ENCODE measurements at places on chromosomes 4 and X.

DNA sequence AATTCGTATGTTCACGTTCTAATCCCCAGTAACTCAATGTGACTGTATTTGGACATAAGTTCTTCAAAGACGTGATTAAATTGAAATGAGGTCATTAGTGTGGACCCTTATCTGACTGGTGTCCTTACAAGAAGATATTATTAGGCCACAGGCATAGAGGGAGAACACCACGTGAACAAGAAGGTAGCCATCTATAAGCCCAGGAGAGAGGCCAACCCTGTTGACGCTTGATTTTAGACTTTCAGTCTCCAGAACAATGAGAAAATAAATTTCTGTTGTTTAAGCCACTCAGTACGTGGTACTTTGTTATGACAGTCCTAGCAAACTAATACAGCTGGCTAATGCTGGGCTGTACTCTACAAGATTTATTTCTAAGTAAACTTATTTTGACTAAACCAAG lies 1.5 kb upstream of the EIF1AX start:
- no peak for DNase-seq

DNA sequence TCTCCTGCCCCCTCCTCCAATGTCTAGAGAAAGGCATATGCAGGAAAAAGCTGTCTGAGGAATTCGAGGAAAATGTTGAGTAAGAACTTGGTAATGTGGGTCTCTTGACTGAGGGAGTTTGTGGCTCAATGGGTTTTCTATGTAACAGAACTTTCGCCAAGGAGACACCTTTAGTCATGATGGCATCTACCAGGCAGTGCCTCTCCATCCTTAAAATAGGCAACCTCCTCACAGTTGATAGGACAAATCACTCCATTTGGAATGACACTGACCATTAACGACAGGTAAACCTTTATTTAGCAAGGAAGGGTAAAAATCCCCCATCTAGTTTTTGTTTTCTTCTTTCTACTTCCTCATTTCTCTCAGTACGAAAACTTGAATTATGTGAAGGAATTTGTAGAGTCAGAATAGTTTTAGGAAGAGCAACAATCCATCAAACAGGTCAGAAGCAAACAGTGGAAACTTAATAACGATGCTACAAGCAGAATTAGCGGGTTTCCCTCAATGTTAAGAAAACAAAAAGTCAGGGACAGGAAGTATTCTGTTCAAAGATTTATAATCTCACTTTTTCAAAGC lies 2.7 kb downstream of the GSX2 start:
- no peak for DNase-seq

GRCh38 chrX:150084496-150085229 lies 146.4 kb upstream of the EOLA2 start:
- no peak for DNase-seq

GRCh38 chrX:140433582-140433981 lies 71.3 kb downstream of the SOX3 start:
- no peak for DNase-seq

DNA sequence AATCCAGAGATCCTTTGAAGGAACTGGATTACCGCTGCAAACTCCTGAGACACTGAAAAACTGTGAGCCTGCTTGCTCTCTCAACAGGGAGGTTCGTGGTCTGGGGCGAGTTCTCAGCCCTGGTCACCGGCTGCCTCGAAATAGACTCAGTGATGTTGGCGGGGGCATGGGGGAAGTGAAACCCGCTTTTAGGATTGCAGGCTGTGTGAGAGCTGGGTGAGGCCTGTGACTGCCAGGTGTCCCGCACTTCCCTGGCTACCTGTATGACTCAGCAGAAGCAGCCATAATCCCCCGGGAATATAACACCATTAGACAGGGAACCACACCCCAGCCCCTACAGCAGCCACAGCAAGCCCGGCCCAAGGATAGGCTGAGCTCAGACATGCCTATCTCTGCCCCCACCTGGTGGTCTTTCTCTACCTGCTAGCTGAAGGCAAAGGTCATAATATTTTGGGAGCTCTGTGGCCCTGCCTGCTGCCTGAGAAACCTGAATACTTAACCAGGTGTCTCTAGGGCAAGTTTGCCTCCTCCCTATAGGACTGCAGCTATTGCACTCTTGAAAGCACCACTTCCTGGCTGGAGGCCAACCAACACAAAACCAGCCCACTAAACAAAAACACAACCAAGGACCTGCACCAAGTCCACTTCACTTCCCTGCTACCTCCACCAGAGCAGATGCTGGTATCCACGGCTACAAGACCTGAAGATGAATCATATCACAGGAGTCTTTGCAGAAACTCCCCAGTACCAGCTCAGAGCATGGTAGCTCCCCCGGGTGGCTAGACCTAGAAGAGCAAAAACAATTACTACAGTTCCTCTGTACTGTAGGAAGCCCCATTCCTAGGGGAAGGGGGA lies 202.0 kb downstream of the RRAGB start:
- DNase-seq, result no peak

DNA sequence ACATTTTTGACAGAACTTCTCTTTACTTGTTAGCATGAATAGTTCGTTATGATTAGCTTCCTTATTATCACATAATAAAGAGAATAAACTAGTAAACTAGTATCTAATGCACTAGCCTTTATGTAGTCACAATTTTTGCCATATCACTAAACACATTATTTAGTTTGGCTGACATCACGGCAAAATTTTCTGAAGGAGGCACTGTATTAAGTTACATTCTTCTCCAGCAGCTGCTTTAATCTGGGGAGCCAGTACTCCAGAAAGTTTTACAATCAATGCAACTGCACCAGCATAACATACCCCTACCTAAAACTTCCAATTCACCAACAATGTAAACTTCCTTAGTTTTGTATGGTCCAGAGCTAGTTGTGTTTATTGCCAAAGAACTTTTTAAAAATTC lies 87.8 kb downstream of the FIP1L1 start:
- DNase-seq, result no peak

GRCh38 chr4:23937173-23937572 lies 47.3 kb upstream of the PPARGC1A start:
- DNase-seq, result no peak

GRCh38 chrX:154734061-154734781 lies 16.7 kb downstream of the GAB3 start:
- no peak for DNase-seq

DNA sequence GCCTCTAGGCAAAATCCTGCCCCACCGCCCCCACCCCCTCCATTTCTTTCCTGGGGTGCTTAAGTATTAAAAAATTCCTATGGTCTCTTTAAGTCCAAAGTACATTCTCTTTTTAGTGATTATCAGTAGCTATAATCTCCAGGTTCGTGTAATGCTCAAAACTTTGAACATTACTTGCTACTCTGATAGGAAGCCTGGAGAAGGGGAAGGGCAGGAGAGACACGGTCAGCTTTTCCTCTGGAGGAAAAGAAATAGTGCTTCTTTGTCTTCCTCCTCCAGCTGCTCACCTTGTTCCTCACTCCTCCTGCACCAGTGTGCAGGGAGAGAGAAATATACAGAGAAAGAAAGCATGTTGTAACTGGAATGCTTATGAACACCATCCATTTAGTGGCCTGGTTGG lies 80.4 kb downstream of the PPP1R2C start:
- DNase-seq, result no peak

GRCh38 chr4:60588556-60588955 lies 611.6 kb upstream of the ADGRL3 start:
- DNase-seq, result no peak

GRCh38 chr4:102061133-102061532 lies 270.6 kb downstream of the BANK1 start:
- no peak for DNase-seq

DNA sequence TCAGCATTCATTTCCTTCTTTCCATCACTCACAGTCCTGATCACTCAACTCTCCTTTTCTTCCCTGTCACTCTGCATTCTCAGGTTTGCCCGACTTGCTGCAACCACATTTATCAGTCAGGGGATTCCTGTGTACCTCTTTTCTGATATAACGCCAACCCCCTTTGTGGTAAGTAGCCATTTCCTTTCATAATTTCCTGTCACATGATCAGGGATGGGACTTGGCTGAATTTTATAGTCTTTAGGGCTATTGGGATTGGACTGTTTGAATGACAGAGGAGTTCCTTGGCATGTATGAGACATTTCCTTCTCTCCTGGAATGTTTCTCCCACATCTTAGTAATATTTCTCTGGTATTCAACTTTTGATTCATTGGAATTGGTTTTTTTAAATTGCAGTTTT lies 11.0 kb downstream of the PGM2 start:
- no peak for DNase-seq

- no peak for DNase-seq
These were observed 129.1 kb upstream of the PITX2 start for GRCh38 chr4:110751986-110752385.

DNA sequence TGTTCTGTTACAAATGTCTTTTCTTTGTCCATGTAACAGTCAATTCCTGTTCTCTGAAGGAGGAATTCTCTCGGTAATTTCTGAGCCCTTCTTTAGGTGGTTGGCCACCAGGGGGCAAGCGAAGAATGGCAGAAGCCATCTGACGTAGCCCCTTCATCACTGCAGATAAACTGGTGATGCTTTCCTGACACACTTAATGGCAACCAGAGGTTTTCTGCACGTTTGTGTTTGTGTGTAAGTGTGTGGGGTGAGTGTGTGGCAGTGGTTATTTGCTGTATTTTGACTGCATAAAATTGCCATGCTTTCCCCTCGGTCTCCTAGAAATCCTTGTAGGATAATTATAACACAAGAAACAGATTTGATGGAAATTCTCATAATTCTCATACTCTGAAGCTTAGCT lies 64.8 kb upstream of the STOX2 start:
- peak; percentile 87 for DNase-seq

GRCh38 chr4:7189066-7189465 lies 3.3 kb upstream of the SORCS2 start:
- no peak for DNase-seq

GRCh38 chr4:48991357-48991756 lies 5.3 kb downstream of the CWH43 start:
- no peak for DNase-seq

DNA sequence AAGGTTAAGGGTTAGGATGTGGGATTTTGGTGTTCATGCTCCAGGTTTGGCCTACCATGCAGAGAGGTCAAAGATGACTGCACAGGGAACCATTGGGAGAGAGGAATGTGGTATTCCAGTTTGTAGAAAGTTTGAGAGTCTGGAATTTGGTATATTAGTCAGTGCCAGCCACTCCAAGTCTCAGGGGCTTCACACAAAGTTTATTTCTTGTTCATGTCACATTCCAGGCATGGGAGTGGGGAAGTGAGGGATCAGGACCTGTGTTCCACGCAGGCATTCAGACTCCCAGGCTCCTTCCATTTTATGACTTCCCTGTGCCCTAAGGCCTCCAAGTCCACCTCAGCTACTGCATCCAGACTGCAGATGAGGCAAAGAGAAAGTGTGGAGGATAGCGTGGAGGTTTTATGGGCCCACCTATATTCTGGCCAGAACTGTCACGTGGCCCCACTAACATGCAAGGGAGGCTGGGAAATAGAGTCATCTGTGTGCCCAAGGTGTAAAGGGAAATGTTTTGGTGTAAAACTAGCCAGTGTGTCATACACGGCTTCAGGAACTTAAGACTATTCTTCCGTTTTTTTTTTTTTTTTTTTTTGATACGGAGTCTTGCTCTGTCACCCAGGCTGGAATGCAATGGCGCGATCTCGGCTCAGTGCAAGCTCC lies 140.6 kb upstream of the SCML1 start:
- no peak for DNase-seq

- DNase-seq, result peak; percentile 80
These were observed 89.3 kb downstream of the TSPAN5 start for GRCh38 chr4:98568941-98569663.

DNA sequence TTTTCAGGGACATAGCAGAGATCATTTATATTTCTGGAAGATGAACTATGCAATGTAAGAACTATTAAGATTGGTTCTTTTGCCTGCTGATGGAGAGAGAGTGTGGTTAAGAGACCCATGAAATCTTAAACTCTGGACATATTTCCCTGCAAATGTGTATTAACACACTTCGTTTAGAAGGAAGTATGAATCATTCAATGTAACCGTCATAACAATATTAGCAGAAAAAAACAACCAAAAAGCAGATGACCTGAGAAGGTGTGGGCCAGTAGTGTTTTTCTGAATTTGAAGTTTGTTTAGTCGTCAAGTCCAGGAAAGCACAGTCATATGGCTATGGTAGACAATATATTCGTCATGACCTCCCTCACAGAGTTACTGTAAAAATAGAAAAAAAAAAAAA lies 2.5 kb upstream of the TMPRSS11D start:
- no peak for DNase-seq

DNA sequence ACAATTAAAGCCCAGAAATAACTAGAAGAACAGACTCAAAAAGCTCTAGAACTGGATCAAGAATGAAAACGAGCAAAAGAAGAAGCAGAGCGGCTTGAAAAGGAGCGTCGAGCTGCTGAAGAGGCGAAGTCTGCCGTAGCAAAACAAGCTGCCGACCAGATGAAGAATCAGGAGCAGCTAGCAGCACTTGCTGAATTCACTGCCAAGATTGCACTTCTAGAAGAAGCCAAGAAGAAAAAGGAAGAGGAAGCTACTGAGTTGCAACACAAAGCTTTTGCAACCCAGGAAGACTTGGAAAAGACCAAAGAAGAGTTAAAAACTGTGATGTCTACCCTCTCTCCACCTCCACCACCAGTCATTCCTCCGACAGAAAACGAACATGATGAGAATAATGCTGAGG lies 56.1 kb upstream of the PPP4R3C start:
- DNase-seq, result no peak

GRCh38 chr4:171524903-171525302 lies 288.3 kb upstream of the GALNTL6 start:
- DNase-seq, result no peak

DNA sequence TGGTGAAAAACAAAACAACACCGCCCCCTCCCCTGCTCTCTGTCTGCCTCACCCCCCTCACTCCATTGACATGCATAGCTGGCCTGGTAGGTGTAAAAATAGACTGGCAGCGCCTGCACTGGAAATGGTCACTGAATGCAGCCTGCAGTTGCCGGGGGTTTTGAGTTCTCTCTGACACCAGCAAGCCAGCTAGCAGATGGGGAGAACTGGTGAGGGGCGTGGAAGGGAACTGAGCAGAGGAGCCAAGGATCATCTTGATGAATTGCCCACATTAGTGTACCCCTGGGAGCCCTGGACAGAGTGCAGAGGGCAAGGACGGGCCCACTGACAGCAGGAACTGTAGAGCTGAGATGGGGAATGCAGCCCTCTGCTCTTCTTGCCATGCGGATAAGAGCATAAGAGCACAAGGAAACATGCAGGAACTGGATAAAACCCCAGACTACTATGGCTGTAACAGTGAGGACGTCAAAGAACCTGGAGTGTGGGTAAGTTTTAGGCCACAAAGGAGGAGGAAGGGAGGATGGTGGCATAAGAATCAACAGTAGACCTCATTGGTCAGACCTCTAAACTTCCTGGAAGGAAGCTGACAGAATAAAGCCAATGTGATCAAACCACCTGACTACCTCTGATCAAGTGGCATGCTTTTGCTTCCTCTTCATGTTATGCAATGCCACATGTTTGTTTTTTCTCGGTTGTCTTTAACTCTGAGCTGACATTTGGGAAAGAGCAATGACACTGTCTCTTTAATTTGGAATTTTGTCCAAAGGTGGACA lies 96.3 kb downstream of the ANK2 start:
- peak; percentile 44 for DNase-seq

GRCh38 chrX:112359906-112360305 lies 277.3 kb upstream of the TRPC5 start:
- no peak for DNase-seq

Measured in WERI-Rb-1 (cell line).